ENCODE measurements at places on chromosomes 16 and 17.
A peak's percentile ranks its signal among the peaks of the same experiment; 100 is the strongest.

- DNase-seq: no peak
Observed at GRCh38 chr16:50464325-50465290, 83.6 kb upstream of the NKD1 start.

DNA sequence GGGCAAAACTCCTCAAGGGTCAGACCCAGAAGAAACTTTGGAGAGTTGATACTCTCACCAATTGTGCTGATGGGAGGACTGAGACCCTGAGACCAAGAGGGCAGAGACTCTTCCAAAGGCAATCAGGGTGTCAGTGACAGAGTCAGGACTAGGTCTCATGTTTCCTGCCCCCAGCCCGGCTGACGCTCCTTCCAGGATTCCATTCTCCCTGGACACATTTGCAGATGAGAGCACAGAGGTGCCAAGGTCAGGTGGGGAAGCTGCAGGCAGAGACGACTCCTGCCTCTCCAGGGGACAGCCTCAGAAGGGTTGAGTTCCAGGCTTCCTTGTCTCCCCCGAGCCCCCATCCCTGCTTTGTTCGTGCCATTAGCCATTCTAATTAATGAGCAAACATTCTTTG is 174.1 kb downstream of the WSCD1 start:
- DNase-seq: no peak

GRCh38 chr16:1713933-1714332 is 7.9 kb downstream of the MAPK8IP3 start:
- DNase-seq: no peak

DNA sequence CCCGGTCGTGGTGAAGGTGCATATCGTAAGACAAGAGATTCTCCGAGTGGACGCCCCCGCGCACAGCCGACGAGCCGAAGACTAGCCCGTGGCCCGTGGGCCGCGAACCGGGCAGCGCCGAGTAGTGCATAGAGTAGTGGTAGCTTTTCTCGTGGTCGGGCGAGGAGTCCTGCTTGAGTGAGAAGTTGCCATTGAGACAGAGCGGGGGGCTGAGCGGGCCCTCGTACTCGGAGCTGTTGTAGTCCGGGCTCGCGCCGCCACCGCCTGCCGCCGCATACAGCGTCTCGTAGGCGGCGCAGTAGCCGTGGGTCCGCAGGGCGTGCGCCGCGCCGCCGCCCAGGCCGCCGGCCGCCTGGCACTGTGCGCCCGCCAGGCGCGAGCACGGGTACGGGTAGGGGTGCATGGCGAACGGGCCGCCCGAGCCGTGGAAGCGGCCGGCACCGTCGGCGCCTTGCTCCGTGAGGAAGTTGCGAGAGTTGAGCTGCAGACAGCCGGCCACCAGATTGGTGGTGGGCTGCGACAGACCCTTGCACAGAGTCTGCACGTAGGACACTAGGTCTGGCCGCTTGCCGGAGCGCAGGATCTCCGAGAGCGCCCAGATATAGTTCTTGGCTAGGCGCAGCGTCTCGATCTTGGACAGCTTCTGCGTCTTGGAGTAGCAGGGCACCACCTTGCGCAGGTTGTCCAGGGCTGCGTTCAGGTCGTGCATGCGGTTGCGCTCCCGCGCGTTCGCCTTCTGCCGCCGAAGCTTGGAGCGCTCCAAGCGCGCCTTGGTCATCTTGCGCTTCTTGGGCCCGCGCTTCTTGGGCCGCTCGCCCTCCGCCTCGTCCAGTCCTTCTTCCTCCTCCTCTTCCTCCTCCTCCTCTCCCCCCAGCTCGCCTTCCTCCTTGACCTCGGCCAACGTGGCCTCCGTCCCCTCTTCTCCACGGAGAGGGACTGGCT is 2.0 kb downstream of the NEUROD2 start:
- no peak for DNase-seq

- no peak for DNase-seq
Observed at GRCh38 chr17:50072130-50072529, 16.2 kb downstream of the ITGA3 start.

GRCh38 chr16:4908854-4909401 is 28.0 kb downstream of the PPL start:
- no peak for DNase-seq

GRCh38 chr17:65359016-65359415 is 202.4 kb downstream of the AXIN2 start:
- DNase-seq: peak; percentile 75

DNA sequence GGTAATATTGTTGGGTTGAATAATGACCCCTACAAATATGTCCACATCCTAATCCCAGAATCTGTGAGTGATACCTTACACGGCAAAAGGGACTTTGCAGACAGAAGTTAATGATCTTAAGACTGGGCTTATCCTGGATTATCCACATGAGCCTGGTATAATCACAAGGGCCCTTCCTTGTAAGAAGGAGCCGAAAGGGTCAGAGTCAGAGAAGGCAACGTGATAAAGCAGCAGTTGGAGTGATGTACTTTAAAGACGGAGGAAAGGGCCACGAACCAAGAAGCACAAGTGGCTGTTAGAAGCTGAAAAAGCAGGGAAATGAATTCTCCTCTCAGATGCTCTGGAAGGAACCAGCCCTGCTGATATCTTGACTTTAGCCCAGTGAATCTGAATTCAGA is 137.8 kb downstream of the UTP18 start:
- no peak for DNase-seq

All from HTR-8/SVneo (cell line).